Suprapubic skin (tissue), 4 donors: ENCODE measurements at places on chromosomes 16 and 17.

DNA sequence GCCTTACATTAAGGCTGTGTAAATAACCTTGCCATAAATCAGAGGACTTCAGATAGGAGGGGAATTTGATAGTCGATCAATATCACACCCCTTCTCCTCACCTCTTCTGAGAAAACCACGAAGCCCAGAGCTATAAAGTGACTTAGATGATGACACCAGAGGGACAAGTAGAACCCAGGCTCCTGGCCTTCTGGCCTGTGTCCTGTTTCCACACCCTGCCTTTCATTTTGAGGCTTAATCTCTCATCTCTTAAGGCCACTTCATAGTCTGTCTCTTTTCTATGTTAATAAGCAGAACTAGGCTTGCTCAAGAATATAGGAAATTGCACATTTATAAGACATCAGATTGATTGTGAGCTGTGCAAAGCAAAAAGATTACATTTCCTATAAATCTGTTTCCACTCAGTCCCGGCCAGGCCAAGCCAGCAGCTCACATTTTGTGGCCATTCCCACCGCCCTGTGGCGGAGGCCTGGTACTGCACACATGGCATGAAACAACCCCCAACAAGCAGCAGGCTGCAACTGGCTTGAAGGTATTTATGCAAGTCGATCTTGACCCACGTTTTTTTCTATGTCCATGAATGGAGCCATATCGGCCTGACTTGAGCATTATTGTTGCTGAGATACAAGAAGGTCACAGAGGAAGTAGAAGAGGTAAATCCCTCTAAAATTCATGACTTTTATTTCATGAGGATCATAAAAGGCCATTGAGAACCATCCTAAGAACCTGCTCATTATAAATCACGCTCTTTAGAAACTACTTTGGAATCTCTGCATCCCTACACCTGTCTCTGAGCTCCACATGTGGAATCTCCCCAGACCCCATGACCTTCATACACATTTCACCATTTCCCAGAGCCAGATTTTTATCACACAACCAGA, 93.7 kb downstream of the PMP22 start:
- peak; percentile 67 for DNase-seq
- H3K4me1 ChIP-seq: no peaks in the 10 kb centered on the region
- H3K4me3 ChIP-seq: no peak overlapping the region

GRCh38 chr17:44223541-44224071, 4.1 kb upstream of the UBTF start:
- H3K27me3 ChIP-seq: no peaks in the 10 kb centered on the region
- no peaks in the 10 kb centered on the region for H3K36me3 ChIP-seq
- no peak for DNase-seq
- H3K4me1 ChIP-seq: peaks cover 24% of the 10 kb centered on the region
- H3K27ac ChIP-seq: no peak overlapping the region
- H3K4me3 ChIP-seq: no peak overlapping the region

DNA sequence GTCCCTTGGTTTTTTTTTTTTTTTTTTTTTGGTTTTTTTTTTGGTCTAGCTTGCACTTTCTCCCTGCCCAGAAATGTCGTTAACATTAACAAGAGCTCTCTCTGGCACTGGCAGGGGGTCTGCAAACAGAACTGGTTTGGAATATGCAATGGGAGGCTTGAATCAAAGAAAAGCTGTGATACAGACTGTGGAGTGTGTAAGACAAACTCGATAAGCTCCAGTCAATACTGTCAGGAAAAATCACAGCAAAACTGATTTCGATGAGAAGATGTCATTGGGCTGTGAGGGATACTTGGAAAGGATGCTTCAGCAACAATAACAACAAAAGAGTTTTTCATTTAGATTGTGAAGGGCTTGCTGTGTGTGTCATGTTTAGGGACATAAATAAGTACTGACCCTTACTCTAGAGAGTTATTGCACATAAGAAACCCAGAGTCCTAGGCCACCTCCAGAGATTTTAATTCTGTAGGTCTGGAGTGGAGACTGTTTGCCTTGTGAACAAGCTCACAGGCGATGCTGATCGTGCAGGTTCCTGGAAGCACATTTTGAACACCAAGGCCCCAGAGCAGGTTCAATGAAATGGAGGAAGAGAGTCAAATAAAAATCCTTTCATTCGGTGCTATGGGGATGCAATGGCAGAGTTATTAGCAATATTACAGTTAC, 470.7 kb upstream of the RBFOX1 start:
- DNase-seq: no peak
- no peaks in the 10 kb centered on the region for H3K27me3 ChIP-seq
- no peak overlapping the region for H3K27ac ChIP-seq
- no peaks in the 10 kb centered on the region for H3K36me3 ChIP-seq
- H3K4me1 ChIP-seq: no peaks in the 10 kb centered on the region

DNA sequence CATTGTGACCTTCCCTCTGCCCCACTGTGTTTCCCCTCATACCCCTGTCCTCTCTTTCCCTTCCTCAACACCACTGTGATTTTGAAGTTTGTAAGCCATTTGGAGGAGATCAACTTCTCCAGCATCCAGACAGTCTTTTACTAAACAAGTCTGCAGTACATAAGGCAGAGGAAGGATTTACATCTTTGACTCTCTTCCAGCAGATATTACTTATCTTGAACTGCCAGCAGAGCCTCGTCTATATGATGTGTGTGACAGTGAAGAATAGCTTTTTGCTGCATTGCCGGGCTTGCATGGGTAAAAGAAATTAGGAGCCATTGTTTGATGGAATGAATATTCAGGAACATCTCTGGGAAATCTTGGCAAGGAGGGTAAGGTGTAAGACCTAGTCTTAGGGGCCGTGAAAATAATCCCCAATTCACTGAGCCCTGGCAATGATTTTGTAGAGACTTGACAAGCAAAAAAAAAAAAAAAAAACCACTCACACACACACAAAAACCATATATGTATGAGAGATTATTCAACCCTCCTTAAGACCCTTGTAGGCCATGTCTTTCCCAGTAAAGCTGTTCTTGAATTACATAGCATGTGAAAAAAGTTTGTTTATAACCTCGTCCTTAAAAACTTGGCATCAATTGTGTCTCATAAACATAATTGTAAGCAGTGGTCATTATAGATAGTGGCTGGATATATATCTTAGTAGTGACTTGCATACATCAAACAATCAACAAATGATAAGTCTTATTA, 903.9 kb downstream of the CDH11 start:
- no peak overlapping the region for H3K27ac ChIP-seq
- no peak overlapping the region for H3K4me3 ChIP-seq
- no peak for DNase-seq
- no peaks in the 10 kb centered on the region for H3K4me1 ChIP-seq

DNA sequence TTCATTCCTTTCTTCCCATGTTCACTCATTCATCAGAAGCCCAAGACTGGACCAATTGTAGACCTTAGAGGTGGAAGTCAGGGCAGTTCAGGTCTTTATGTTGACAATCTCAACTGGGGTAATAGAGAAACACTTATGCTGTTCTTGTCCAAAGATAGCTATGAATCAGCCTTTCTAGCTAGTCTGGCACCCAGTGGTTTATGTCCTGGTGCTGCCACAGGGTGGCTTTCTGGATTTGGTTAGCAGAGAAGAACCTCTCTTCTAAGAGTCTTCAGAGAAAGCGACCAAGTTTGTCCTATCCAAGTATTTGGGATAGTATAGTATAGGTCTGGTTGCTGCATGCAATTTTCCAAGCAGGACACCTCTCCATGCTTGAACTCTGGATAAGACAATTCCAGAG, 83.3 kb downstream of the NOG start:
- no peak overlapping the region for H3K4me3 ChIP-seq
- H3K27ac ChIP-seq: no peak overlapping the region
- peaks cover 14% of the 10 kb centered on the region for H3K4me1 ChIP-seq
- peaks cover 66% of the 10 kb centered on the region for H3K27me3 ChIP-seq
- H3K36me3 ChIP-seq: no peaks in the 10 kb centered on the region

- H3K36me3 ChIP-seq: no peaks in the 10 kb centered on the region
- no peaks in the 10 kb centered on the region for H3K27me3 ChIP-seq
- H3K4me1 ChIP-seq: no peaks in the 10 kb centered on the region
- no peak for DNase-seq
- H3K27ac ChIP-seq: no peak overlapping the region
Measured at GRCh38 chr17:51666971-51667705, 406.8 kb downstream of the UTP18 start.

GRCh38 chr17:2794111-2794803, 2.0 kb upstream of the RAP1GAP2 start:
- peaks cover 32% of the 10 kb centered on the region for H3K27me3 ChIP-seq
- peaks cover 2% of the 10 kb centered on the region for H3K4me1 ChIP-seq
- H3K4me3 ChIP-seq: no peak overlapping the region
- H3K27ac ChIP-seq: no peak overlapping the region

GRCh38 chr16:86137359-86137758, 238.4 kb downstream of the IRF8 start:
- DNase-seq: no peak
- H3K36me3 ChIP-seq: no peaks in the 10 kb centered on the region
- peaks cover 13% of the 10 kb centered on the region for H3K27me3 ChIP-seq
- H3K27ac ChIP-seq: no peak overlapping the region

- no peak overlapping the region for H3K4me3 ChIP-seq
- no peaks in the 10 kb centered on the region for H3K4me1 ChIP-seq
- DNase-seq: no peak
- H3K27me3 ChIP-seq: no peaks in the 10 kb centered on the region
Measured at GRCh38 chr17:14346801-14347200, 45.9 kb downstream of the HS3ST3B1 start.

DNA sequence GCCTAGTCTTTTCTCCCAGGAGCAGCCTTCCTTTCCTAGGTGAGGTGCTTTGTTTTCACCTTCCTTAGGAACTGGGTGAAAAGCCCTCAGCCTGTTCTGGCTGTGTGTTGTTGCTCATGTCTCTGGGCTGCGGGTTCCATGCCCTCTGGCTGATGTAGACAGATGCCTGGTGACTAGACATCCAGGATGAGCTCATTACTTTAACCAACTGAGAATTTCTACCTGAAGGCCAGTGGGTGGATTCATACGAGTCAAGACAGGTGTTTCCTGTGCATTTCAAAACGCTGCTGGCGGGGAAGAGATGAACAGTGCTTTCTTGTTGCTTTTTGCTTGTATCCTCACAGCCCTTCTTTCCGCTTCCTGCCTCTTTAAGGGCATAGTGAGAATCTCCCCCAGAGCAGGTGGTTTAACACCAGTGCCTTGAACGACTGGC, 22.3 kb downstream of the SAP30BP start:
- H3K4me1 ChIP-seq: peaks cover 100% of the 10 kb centered on the region
- no peaks in the 10 kb centered on the region for H3K36me3 ChIP-seq
- peak overlapping the region; percentile 97 for H3K27ac ChIP-seq
- H3K27me3 ChIP-seq: no peaks in the 10 kb centered on the region
- H3K4me3 ChIP-seq: no peak overlapping the region

- H3K27me3 ChIP-seq: no peaks in the 10 kb centered on the region
- H3K4me1 ChIP-seq: peaks cover 10% of the 10 kb centered on the region
- peaks cover 78% of the 10 kb centered on the region for H3K36me3 ChIP-seq
- no peak overlapping the region for H3K27ac ChIP-seq
- H3K4me3 ChIP-seq: no peak overlapping the region
Measured at GRCh38 chr17:21018894-21019293, 23.9 kb downstream of the USP22 start.

DNA sequence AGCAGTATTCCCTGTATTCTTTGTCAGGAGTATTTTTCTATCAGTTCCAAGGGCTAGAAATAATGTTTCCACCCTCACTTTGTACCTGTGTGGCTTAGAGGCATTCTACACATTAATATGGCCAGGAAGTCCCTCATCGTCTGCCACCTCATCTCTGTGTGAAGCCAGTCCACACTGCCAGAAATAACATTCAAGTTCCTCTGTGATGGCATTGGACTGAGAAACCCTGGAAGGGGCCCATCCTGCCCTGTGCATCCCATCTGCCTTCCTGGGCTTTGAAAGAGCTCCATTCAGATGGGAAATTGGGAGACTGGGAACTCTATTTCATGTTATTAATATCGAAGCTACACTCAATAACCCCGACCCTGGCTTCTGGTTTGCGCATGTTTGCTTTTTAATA, 497.2 kb upstream of the CDH5 start:
- H3K27ac ChIP-seq: no peak overlapping the region
- H3K36me3 ChIP-seq: no peaks in the 10 kb centered on the region
- no peaks in the 10 kb centered on the region for H3K27me3 ChIP-seq
- H3K4me1 ChIP-seq: no peaks in the 10 kb centered on the region

GRCh38 chr17:43349142-43349541, 49.7 kb upstream of the ARL4D start:
- H3K36me3 ChIP-seq: no peaks in the 10 kb centered on the region
- DNase-seq: no peak
- no peaks in the 10 kb centered on the region for H3K27me3 ChIP-seq
- H3K4me3 ChIP-seq: no peak overlapping the region
- H3K27ac ChIP-seq: no peak overlapping the region

GRCh38 chr16:12259651-12260050, 283.1 kb downstream of the SNX29 start:
- no peaks in the 10 kb centered on the region for H3K36me3 ChIP-seq
- no peak for DNase-seq
- no peak overlapping the region for H3K27ac ChIP-seq
- no peaks in the 10 kb centered on the region for H3K4me1 ChIP-seq
- no peaks in the 10 kb centered on the region for H3K27me3 ChIP-seq

DNA sequence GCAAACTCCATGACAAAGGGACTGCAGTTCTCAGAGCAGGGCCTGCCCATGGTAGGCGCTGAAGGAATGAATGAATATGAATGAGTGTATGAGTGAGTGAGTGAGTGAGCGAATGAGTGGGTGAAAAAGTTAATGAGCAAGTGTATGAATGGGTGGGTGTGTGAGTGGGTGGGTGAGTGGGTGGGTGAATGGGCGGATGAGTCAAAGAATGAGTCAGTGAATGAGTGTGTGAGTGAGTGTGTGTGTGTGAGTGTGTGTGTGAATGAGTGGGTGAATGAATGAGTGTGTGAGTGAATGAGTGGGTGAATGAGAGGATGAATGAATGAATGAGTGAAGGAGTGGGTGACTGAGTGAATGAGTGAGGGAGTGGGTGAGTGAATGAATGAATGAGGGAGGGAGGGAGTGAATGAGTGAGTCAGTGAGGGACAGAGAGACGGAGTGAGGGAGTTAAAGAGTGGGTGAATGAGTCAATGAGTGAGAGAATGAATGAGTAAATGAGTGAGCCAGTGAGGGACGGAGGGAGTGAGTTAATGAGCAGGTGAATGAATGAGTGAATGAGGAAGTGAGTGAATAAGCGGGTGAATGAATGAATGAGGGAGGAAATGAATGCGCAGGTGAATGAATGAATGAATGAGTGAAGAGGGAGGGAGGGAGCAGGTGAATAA, 11.1 kb upstream of the CHMP6 start:
- peaks cover 11% of the 10 kb centered on the region for H3K4me1 ChIP-seq
- H3K4me3 ChIP-seq: peak overlapping the region; percentile 3
- DNase-seq: no peak
- peaks cover 11% of the 10 kb centered on the region for H3K27me3 ChIP-seq
- no peak overlapping the region for H3K27ac ChIP-seq

DNA sequence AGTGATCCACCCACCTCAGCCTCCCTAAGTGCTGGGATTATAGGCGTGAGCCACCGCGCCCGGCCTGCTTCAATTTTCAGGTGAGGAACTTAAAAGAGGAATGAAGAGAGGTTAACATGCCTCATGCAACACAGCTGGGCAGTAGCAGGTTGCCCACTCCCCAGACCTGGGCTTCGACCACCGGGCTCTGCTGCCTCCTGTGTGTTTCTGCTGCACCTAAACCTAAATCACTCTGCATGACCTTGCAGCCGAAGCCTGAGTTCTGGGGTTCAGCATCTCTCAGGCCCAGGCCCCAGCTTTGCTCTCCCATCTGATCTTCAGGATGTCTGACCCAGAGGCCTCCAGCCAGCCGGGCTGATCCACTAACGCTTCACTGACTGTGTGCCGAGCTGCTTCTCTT, 112.6 kb downstream of the OR1D5 start:
- no peak overlapping the region for H3K27ac ChIP-seq
- H3K4me3 ChIP-seq: no peak overlapping the region
- DNase-seq: no peak
- H3K27me3 ChIP-seq: no peaks in the 10 kb centered on the region
- H3K4me1 ChIP-seq: peaks cover 12% of the 10 kb centered on the region
